ENCODE measurements at places on chromosomes 2 and 18.
A peak's percentile ranks its signal among the peaks of the same experiment; 100 is the strongest.

GRCh38 chr2:141611981-141612380 lies 518.8 kb downstream of the LRP1B start:
- no peak for DNase-seq

DNA sequence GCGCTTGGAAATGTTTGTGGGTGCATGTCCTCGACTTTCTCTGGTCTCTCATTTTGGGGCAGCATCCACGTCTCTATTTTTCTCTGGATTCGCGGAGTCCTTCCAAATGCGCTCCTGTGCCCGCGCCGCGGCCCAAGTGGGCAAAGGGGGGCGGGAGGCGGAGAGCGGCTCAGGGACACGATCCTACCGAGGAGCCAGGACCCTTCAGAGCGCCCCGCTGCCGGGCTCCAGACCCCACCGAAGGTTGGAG lies 990 bp downstream of the EPAS1 start:
- no peak for DNase-seq

- DNase-seq: peak; percentile 78
Observed at GRCh38 chr2:129233751-129234406, 745.6 kb upstream of the RAB6C start.

GRCh38 chr2:101120124-101120996 lies 30.8 kb downstream of the TBC1D8 start:
- peak; percentile 92 for DNase-seq

GRCh38 chr2:241130316-241130715 lies 19.0 kb downstream of the PASK start:
- no peak for DNase-seq

GRCh38 chr2:65421432-65421748 lies 11.0 kb downstream of the SPRED2 start:
- DNase-seq: no peak

GRCh38 chr2:162828545-162828944 lies 10.0 kb downstream of the KCNH7 start:
- DNase-seq: no peak

- DNase-seq: no peak
Observed at GRCh38 chr2:25204190-25204838, 35.9 kb upstream of the POMC start.

DNA sequence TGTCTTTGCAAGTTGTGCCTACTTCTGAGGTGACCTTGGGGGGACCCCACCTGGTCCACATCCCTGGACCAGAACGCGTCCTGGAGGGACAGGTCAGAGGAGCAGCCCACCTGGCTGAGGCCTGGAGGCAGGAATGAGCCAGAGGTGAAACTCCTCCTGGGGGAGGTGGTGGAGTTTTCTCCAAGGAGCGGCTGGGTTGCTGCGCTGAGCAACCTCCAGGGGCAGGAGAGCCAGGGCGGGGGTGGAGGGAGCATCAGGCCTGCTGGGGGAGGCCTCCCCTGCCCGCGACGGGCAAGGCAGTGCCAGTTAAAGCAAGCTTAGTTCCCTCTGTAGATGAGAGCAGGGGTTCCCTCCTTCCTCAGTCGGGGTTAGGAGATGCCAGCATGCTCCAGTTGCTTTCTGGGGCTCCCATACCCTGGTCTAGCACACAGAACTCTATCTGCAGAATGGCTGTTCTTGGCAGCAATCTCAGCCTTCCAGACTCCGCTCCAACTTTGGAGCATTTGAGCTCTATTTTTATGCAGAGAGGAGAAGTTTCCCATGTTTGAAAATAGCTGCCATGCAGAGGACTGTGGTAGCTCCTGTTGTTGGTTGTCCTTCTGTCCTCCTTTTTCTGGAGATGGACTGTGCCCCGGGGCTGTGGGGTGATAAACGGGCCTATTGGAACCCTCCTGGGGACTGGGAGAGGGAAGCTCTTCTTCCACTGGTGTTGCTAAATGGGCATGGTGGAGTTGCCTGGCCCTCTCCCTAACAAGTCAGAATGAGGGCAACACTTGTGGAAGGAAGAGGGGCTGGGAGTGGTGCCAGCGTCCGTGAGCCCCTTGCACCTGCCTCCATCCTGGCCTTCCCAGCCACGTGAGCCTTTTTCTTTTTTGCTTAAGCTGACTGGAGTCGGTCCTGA lies 39.1 kb downstream of the B3GNT2 start:
- no peak for DNase-seq

DNA sequence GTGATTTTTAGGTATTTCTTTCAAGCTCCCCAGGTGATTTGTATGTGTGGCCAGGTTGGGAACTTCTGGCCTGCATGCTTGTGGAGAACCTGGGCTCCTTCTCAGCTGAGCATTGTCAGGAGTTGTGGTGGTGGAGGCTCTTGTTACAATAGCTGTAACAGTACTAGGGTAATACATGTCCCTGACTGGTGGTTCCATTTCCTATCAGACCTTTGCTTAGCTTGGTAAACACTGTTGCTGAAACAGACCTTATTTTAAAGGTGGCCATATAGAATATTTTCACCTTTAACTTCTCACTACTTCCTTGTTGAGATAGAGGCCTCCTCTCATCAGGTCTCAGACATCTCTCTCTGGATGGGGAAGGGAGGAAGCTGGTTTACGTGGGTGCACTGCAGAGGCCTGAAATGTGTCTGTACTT lies 79.2 kb downstream of the SETBP1 start:
- no peak for DNase-seq

Measured in T47D (cell line).